ENCODE measurements at places on chromosomes 2 and 18.

- peak; percentile 45 for DNase-seq
These were observed 66.4 kb downstream of the EPAS1 start for GRCh38 chr2:46363535-46364170.

- peak; percentile 18 for DNase-seq
These were observed 95.0 kb upstream of the CCDC68 start for GRCh38 chr18:55054021-55054990.

GRCh38 chr2:233247116-233247515 lies 4.4 kb upstream of the ATG16L1 start:
- DNase-seq, result no peak

DNA sequence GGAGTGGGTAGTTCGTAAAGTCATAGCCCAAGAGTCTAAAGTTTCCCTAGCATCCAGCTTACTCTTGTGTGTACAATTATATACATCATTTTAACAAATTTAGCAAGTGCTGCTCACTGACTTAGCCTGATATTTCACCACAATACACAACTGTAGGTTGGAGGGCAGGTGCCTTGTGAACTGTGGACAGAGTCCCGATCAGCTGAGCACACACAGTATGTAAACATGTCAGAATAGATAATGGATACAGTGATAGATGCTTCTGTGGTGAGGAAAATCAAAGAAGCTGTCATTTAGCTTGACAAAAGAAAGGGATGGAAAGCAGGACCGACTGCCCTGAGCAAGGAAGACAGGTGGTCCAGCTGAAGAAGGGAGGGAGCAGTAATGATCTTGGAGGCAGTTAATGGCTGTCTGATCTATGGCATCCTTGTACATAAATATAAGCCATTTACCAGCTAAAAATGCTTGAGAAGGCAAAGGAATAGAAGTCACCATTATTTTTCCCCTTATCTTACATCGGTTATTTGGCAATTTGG lies 372.8 kb upstream of the UBE2E3 start:
- DNase-seq, result no peak

DNA sequence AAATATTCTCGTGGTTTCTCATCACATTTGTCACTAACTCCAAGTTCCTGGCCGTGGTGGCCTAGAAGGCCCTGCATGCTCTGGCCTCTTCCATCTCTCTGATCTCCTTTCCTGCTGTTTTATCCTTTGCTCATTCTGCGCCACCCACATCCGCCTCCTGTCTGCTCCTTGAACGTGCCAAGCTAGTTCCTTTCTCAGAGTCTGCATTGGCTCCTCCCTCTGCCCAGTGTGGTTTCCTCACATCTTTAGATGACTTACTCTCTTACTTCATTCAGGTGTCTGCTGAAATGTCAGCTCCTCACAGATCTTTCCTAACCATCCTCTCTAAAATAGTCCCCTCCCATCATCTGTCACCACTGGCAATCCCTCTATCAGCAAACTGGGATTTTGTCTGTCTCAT lies 158.6 kb upstream of the RBMS1 start:
- DNase-seq, result no peak

DNA sequence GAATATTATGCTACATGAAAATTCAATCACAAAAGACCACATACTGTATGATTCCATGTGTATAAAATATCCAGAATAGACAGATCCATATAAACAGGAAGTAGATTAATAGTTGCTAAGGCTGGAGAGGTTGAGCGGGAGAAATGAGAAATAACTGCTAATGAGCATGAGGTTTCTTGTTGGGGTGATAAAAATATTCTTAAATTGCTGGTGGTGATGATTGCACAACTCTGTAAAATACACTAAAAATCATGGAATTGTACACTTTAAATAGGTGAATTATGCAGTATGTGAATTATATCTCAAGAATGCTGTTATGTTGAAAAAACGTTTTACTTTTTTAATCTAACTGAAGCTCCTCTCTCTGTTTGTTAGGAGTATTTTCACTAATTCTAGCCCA lies 101.8 kb upstream of the CREB1 start:
- no peak for DNase-seq

GRCh38 chr2:74391209-74391579 lies 11.1 kb upstream of the DCTN1 start:
- no peak for DNase-seq

DNA sequence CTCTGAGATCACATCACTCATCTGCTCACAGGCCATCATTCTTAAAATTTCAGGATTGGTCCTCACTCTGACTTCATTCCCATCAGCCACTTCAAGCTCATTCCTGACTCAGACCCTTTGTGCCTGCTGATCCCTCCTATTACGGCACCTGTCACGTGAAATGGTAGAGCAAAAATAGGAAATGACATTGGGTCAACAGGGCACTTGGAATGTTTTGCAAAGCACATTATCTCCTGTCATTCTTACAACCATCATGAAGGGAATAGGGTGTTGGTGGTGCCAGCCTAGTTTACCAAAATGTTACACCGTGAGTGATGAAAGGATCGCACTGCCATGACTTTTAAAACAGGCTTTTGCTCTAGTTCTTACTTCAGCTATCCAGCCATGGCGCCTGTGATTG lies 61.1 kb downstream of the EIF5B start:
- no peak for DNase-seq

DNA sequence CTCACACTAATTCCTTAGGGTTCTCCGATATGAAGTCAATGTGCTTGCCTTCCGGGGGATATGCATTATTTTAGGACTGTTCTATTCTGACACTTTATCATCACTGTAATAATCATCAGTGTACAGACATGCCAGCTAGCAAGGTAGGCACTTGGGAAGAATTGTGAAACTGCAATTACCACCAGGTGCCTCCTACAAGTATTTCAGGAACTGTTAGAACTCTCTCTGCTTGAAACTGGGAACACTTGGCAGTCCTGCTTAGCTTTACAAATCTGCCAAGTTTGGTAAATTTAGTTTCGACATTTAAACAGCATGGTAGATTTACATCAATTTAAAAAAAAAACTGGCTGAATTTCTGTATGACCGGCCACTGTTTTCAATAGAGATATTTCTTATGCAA lies 128.7 kb downstream of the SATB2 start:
- no peak for DNase-seq

GRCh38 chr2:143160732-143161707 lies 31.8 kb downstream of the ARHGAP15 start:
- no peak for DNase-seq

DNA sequence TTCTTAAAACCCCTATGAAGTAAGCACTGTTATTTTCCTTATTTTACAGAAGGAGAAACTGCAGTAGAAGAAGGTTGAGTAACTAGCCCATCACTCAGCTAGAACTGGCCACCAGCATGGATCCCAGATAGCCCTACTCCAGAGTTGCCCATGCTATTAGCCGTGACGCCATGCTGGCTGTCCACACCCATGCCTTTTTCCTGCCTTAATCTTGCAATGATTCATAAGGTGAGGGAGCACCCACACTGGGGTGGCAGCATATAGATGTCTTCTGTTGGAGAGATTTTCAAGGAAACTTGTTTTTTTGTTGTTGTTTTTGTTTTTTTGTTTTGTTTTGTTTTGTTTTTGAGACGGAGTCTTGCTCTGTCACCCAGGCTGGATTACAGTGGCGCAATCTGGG lies 204.1 kb upstream of the HAAO start:
- no peak for DNase-seq

- DNase-seq, result no peak
These were observed 14.5 kb downstream of the CYP26B1 start for GRCh38 chr2:72132981-72133720.

DNA sequence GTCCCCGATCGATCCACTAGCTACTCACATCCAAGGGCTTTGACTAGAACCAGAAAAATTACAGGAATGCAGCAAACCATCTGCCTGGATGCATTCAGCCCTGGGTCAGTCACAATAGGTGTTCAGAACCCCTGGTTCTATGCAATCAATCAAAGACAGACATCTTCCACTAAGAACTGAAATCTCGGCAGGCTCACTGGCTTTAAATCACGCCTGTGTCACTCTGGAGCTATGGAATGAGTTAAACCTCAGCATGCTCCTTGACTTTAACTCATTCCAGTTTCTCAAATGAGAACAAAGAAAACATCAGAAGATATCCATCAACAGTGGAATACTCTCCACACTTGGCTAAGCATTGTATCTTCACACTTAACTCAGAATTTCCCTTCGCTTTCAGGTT lies 68.1 kb upstream of the SPTBN1 start:
- DNase-seq, result no peak

GRCh38 chr2:233449921-233450863 lies 95.9 kb downstream of the DGKD start:
- DNase-seq, result no peak

DNA sequence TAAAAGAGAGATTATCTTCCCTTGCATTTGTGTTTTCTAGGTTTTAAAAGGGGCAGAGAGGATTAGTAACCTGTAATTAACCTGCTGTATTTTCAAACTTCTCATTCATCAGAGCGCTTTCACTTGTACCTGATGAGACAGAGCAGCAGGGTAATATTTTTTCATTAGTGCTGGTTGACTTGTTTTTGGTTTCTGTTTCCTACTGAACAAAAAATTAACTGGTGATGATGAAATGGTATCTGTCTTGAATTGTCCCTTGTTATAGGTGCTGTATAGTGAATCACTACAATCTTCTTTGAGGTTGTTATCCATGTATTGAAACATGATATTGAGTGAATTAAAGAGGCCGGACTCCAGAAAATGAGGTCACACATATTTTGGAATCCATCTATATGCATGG lies 37.9 kb downstream of the CDH20 start:
- DNase-seq, result no peak
